ENCODE measurements at places on chromosomes 2 and 18.

DNA sequence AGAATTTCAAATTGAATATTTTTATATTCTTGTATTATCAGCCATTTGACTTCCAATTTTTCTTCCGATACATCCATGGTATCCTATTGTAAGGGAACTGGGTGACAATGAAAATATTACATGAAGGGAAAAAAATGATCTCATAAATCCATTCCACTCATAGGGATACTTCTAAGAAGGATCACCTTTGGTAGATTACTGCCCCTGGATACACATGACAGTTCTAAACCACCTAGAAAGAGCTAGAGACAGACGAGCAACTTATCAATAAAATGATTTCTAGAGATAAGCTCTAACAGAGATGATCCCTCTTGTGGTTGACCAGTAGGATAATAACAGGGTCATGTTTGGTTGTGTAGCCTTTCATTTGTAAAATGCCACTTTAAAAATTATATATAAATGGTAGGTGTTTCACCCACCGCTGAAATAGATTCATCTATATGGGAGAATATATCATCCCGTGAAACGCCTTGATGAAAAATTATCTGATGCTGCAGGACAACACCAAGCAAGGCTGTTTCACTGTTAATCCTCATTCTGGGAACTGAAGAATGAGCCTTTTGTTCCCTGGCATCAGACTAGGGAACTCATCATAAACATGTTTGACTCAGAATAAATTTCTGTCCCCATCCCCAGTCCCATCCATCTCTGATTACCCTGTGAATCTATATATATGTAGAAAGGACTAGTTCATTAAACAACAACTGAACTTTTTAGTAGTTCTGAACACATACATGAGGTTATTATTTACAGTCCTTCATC is 180.0 kb downstream of the TCF4 start:
- no peak for DNase-seq

GRCh38 chr2:144529841-144530240 is 9.9 kb upstream of the ZEB2 start:
- DNase-seq = no peak

DNA sequence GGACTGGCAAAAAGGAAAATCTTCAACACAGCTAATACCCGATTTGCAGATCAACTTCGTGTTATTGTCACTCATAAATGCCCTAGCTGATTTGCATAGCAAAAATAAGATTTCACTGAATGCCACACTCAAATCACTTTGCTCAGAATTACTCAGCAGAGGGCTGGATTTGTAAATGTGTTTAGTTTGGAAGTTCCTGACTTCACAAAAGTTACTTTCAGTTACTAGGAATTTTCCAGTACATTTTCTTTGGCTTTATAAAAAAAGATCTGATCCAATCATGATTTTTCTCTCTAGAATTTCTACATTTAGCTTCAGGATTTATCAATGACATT is 433.3 kb upstream of the ID2 start:
- no peak for DNase-seq

DNA sequence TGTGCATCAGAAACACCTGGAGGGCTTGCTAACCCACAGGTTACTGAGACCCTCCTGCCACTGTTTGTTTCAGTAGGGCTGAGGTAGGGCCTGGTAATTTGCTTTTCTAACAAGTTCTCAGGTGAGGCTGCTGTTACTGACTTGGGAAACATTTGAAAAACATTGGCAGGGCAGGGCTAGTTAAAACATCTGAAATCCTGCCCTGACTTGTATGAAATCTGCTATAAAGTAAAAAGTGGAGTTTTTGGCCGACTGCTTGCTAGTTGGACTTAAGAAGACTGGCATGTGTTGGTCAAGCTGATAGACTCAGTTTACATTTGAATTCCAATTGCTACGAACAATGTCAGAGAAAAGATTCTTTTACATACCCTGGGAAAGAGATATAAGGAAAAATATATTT is 111.6 kb upstream of the DLX2 start:
- no peak for DNase-seq

GRCh38 chr2:176056406-176056805 is 27.4 kb downstream of the EVX2 start:
- no peak for DNase-seq

Measured in left kidney (tissue), 8 donors.